Hematopoietic multipotent progenitor cell (in vitro differentiated cells): ENCODE measurements at places on chromosomes 1 and 21.

DNA sequence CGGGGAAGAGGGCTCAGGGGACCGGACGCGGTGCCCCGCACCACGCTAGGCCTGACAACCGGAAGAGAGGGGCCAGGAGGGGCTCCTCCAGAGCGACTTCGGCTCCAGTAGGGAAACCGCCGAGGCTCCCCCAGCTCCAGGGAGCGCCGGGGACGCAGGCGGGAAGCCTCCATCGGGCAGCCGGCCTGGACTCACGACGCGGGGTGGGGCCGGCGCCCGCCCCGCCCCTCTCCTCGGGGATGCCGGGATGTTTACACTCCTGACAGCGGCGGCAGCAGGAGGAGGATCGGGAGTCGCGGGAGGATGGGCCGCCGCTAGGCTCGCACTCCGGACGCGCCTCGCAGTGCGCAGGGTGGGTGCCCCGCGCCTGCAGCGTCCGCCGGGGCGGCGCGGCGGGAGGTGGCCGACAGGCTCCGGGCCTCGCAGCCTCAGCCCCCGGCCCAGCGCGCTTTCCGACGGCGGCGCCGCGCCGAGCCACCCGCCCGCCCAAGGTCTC is at the start of gene NEK7:
Gene NEK7 (plus strand): TSS at position 254 of the 496 bp plus-strand sequence. CDS start 75,583 bp downstream, outside the sequence.
- DNase-seq: no peak

- DNase-seq: no peak
These were observed 62.8 kb downstream of the RUNX3 start for GRCh38 chr1:24867084-24867870.

DNA sequence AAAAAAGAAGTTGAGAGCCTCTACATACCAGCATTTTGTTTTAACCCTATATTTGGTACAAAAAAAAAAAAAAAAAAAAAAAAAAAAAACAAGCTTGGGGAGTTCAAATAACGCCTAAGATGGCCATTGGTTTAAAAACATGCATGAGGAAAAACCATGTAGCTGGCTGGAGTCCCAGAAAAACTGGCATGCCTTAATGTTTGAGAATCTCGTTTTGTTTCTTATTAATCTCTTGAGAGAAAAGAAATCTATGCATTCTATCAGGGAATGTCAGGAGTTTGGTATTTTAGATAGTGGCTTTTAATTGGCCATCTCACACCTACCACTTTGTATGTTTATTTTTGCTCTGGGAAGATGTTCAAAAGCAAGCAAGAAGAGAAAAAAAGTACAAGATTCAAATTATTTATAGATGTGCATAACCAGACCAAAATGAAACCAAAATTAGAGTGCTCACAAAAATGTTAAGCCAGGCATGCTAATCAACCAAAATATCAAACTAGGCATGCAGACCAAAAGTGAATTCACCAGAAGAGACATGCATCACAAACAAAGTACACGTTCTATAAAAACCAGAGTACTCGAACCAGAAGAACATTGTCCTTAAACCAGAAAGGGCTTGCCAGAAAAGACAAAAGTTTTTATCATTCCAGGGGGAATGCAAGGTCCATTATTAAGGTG is 156.6 kb downstream of the AK5 start:
- DNase-seq: no peak

GRCh38 chr1:219362702-219363101 is 189.0 kb downstream of the LYPLAL1 start:
- DNase-seq: no peak

- DNase-seq: no peak
These were observed 790 bp downstream of the RPS8 start for GRCh38 chr1:44775930-44776729.

DNA sequence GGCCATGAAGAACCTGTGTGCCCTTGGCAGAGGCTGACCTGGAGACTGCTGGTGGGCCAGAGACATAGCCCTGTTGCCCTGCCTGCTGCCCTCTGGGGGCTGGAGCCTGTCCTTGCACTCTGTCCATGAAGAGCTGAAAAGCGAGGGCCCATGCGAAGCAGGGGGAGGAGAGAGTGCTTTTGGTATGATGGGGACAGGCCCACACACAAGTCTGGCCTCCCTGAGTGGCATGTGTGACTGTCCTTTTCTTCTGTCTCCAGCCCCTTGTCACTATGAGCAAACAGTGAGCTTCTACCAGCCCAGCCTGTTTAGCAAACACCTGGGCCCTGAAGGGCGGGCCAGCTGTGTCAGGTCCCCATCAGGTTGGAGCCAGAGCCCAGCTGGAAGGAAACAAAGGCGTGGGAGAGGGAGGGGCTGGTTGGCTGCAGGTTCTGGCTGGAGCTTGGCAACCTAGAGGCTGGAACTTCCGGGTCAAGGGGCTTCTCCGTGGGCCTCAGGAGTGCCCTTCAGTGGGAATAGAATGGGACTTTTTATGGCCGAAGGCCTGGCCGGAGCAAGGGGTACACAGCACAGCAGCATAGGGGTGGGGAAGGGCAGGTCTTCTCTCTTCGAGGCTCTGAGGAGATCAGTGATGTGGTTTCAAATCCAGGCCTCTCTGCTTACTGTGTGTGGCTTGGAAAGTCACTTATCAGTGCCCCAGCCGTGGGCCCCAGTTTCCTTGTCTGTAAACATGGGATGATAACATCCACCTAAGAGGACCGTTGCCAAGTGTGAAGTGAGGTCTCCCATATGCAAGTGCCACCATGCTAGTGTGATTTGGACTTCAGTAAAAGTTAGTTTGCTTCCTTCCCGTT is 14.3 kb downstream of the QSOX1 start:
- peak; percentile 59 for DNase-seq

DNA sequence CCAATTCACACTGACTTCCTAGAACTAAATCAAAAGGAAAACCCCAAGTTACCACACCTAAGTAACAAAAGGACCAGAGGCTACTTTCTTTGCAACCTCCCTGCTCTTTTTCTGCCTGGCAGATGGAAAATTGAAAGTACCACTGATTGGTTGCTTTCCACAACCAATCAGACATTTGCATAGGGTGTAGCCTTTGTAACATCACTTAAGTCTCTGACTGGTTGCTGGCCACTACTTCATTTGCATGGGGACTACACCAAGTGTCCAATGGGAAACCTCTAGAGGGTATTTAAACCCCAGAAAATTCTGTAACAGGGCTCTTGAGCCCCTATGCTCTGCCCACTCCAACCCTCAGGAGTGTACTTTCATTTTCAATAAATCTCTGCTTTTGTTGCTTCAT is 365.0 kb downstream of the LTN1 start:
- no peak for DNase-seq

DNA sequence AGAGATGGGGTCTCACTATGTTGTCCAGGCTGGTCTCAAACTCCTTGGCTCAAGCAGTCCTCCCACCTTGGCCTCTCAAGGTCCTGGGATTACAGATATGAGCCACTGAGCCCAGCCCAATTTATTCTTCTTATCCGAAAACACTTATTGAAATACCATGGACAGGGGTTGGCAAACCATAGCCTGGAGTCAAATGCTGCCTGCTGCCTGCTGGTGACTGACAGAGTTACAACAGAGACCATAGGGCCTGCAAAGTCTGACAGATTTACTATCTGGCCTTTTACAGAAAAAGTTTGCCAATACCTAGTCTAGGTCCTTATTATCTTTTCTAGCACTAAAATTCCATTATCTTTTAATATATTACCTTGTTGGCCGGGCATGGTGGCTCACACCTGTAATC is 87.1 kb upstream of the ZNF281 start:
- DNase-seq: no peak

DNA sequence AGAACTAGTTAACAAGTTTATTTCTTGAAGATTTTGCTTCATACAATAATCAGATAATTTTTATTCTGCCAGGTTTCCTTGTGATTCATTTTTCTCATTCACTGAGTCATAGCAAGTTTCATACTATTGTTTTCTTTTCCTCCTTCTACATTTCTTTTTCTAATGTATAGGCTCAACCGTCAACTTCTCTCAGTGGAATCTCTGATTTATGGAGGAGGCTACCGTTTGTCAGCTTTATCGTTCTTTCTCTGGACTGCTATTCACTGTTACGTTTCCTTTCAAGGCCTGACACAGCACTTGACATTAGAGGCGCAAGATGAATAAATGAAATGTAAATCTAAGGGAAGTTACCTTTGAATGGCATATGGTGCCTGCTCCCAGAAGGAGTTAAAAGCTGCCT is 284.3 kb upstream of the NR5A2 start:
- DNase-seq: no peak

DNA sequence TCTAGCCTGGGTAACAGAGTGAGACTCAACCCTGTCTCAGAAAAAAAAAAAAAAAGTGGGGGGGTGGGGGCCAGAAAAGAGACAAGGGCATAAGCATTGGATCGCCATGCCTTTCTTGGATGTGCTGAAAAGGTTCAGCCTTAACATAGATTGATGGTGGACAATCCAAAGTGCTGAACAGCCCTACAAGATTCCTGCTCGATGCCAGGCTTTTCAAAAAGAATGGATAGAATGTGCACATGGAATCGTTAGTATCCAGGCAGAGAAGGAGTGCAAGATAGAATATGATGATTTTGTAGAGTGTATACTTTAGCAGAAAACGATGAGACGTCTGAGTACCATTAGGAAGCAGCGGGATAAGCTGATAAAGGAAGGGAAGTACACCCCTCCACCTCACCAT is 10.9 kb upstream of the COA7 start:
- no peak for DNase-seq

- DNase-seq: peak; percentile 25
These were observed 20.6 kb downstream of the RERE start for GRCh38 chr1:8796812-8797211.

GRCh38 chr1:86915737-86916235 is 1.4 kb downstream of the HS2ST1 start:
- DNase-seq: no peak

DNA sequence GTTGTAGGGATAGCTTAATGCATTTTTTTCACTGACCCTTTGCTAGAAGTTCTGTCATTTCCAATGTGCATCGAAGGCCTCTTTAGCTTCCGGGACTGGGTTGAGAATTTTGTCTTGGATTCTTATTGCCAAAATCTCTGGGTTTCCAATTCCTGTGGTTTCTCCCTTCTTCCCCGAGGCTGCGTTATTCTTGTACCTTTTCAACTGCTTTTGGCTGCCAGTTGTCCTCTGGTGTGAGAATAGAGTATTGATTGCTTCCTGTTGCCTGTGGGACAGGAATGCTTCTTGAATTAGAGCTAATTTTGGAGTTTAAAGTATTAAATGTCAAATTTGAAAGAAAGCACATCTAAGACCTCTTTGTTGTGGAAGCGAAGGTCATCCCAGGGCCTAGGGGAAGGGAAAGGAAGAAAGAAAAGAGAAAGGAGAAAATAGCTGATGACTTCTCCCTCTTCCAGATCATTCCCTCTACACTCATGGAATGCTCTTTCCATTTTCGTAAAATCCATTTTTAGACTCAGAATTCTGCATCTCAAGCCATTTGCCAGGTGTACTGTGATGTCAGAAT is 21.1 kb downstream of the HUNK start:
- no peak for DNase-seq

DNA sequence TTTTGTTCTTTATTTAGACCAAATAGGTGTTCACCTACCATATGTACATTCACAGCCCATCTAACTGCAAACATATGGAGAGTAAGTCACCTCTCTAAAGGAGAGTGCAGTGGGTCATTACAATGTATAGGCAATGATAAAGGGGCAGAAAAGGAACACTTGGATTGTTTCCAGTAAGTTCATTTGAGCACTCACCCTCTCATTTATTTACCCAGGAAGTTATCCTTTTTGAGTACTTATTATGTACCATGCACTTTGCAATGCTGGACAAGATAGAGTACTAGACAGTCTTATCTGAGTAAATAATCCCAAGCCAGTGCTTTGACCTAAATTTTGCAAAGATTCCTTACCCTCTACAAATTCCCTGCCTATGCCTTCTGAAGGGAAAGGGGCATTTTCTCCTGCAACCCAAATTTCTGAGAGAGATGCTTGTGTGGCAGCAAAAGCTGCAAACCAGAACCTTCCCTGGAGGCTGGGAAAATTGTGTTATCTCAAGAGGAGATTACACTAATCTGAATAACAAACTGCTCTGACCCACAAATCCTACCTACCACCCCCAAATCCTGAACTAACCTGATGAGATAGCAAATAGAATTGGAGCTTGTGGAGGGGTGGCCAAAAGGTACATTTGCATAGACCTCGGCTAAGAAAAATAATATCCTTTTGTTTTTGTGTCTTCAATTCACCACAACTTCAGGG is 18.6 kb upstream of the RGS8 start:
- DNase-seq: no peak

- DNase-seq: no peak
These were observed 30.2 kb downstream of the AGPAT3 start for GRCh38 chr21:43895196-43895595.

DNA sequence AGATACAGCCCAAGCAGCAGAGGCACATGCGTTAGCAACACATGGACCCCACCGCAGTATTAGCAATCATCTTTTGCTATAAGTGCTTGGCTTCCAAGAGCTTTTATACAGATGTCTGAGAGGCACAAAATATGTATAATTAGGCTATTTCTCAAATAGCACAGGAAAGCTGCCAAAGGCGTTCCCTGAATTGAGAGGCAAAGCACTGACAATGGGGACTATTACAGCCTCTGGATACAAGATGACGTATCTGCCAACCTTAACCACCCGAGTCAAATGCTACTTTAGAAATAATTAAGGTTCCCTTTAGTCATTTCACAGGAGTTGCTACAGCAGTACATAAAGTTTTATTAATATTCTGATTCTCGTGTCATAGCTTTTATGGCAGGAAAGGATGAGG is 6.4 kb downstream of the STMN1 start:
- no peak for DNase-seq

- DNase-seq: no peak
These were observed 9.7 kb downstream of the MAPKAPK2 start for GRCh38 chr1:206694171-206695124.

DNA sequence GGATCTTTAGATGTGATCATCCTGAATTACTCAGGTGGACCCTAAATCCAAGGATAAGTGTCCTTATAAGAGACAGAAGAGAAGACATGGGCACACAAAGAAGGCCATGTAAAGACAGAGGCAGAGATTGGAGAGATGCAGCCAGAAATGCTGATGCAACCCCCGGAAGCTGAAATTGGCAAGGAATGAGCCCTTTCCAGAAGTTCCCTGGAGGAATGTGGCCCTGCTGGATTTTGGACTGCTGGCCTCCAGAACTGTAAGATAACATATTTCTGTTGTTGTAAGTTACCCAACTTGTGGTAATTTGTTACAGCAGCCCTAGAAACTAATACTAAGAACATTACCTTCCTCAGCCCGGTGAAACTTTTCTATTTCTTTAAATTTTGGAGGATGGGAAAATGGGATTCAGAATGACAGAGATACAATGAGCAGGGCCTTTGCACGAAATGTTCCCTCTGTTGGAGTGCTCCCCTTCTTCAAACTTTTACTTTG is 11.2 kb upstream of the PLPP3 start:
- DNase-seq: no peak

- no peak for DNase-seq
These were observed 95.1 kb upstream of the F3 start for GRCh38 chr1:94636624-94637023.
